ENCODE measurements at places on chromosomes 13 and 19. TPM values are rescaled to one million over a fixed set of nuclear protein-coding genes. Genes with fewer than 3 reads are reported as not detected.
A peak's percentile ranks its signal among the peaks of the same experiment; 100 is the strongest.

GRCh38 chr13:66369666-66370065 is 860.5 kb downstream of the PCDH9 start:
- DNase-seq = no peak

- DNase-seq = peak; percentile 43
Observed at GRCh38 chr19:44951179-44952159, 3.7 kb upstream of the CLPTM1 start.

Gene LRRC63
- total RNA-seq = 0.42 TPM

GRCh38 chr19:15252398-15253018 is 20.3 kb upstream of the EPHX3 start:
- no peak for DNase-seq

Gene CELF5
- 0.17 TPM for total RNA-seq

- no peak for DNase-seq
Observed at GRCh38 chr19:28485292-28485691, 727.7 kb downstream of the UQCRFS1 start.

GRCh38 chr19:55373993-55374757 is 2.5 kb upstream of the TMEM190 start:
- DNase-seq = no peak

DNA sequence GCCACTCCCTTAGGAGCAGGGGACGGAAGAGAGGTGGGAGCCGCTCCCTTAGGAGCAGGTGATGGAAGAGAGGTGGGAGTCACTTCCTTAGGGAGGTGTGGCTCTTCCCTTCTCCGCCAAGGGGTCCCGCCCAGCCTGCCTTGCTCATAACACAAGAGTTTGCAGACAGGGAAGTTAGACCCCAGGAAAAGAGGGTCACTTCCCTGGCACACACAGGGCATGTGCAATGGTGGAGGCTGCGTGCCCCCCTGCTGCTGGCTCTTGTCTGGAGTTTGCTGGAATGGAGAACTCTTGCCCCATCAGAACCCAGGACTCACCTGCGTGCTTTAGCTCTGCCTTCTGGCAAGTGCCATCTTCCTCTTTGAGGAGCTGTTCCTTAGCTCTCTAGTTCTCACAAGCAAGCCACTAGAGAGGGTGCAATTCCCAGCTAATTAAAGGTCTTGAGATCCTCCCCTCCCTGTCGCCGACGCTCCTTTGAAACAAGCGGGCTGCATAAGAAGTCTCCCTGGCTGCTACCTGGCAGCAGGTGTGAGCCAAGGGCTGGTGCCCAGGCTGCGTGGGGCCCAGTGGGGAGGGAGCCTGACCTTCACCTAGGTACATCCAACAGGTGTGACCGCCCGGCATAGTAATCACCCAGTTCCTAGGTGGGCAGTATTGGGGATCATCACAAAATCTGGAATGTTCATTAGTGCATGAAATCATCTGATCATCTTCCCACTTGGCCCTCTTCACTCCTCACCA is 281.6 kb downstream of the ZNF536 start:
- DNase-seq = no peak

DNA sequence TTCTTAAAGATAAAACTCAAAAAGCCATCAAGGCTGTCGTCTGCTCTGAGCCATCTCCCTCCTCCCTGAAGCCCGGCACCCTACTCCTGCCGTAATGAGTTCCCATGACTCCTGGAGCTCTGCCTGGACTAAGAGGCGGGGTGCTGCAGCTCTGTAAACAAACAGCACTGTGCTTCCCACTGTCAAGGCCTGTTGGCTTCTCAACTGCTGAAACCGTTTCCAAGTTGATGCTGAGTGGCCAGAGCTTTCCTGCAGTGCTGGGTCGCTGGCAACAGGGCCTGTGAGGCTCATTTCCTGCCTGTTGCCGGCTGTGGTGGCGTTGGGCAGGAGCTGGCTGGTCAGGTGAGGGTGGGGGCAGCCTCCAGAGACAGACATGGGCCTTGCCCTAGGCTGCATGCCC is 26.7 kb upstream of the ISYNA1 start:
- no peak for DNase-seq
